ENCODE measurements at places on chromosomes 2 and 18.

- no peak for DNase-seq
These were observed 396.8 kb downstream of the NCKAP5 start for GRCh38 chr2:133171393-133172004.

DNA sequence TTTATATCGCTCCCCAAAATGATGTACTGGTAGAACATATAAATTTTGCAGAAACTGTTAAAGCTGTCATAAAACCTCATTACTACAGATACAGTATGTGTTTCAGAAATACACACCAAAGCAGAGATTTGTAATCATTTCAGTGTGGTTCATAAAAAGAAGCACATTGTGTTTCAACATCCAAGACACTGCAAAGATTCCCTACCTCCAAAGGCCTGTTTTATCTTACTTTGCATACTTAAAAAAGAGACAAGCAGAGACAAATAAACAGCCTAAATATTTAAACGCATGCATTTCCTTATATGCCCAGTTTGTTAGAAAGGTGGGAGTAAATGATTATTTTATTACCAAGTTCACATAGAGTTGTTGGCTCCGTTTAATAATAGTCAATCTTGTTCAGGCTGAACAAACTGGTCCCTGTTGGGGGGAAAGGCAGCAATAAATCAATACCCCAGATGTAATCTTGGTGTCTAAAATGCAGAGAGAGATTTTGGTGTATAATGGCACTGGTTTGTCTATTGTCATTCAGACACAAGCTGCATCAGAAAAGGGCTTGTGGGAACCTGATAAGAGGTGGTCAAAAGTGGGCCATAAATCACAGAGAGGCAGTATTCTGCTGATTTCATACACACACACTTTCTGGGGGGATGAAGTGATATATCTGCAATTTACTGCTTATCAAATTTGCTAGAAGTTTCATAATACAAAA, 321.4 kb upstream of the ETAA1 start:
- DNase-seq, result no peak

- no peak for DNase-seq
These were observed 13.4 kb upstream of the DYNC1I2 start for GRCh38 chr2:171673905-171674304.

- DNase-seq, result no peak
These were observed 122.6 kb downstream of the PLB1 start for GRCh38 chr2:28618221-28619141.

DNA sequence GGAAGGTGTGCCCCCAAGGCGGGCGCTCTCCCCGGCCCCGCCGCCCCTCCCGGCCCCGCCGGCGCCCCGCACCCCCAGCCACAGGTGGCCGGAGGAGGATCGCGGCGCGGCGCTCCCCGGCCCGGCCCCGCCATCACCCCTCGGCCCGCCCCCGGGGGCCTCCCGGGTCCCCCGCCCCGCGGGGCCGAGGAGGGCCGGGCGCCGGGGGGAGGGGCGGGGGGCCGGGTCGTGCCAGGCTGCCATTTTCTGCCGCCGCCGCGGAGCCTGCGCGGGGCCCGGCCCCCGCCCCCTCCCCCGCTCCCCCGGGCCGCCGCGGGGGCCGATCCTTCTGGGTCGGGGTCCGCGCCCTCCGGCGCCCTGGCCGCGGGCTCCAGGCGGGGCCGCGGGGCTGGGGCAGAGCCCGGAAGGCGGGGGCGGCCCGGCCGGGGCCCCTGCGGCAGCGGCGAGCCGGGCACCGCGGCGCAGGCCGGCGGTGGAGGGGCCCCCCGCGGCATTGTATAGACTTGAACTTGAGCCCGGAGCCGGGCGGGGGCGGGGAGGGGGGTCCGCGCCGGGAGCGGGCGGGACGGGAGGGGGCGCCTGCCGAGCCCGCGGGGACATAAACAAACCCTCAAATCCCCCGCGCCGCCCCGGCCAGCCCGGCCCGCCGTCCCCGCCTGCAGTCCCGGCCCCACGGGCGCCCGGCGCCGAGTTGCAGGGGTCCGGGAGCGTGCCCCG, 556 bp downstream of the DNMT3A start:
- no peak for DNase-seq

DNA sequence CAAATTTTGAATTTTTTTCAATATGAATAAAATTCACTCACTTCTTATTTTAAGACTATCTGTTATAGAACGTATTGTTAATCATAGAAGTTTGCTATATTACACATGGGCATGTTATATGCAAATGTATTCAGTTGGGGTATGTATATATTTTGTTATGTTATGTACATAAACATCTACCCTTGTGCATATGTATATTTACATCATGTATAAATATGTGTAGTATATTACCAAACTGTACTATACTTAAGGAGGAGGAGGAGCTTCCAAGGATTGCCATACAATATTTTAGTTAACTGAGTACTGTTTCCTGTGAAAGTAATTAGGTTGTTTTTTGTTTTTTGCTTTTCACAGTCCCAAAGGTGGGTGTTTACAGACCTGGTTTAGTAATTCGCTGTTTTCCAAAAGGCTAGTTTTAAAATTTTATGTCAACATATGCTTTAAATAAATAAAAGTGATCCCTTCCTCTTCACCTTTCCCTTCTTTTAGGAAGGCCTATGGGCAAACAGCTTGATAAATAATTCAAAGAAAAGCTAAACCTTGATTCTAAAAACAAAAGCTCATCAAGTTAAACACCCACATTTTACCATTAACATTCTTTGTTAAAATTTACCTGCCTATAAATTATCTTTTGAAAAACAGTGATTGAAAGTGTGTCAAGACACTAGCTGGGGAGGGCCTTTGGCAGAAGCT, 12.9 kb upstream of the POU3F3 start:
- DNase-seq, result no peak

GRCh38 chr18:78754311-78755043, 225.1 kb upstream of the SALL3 start:
- no peak for DNase-seq

DNA sequence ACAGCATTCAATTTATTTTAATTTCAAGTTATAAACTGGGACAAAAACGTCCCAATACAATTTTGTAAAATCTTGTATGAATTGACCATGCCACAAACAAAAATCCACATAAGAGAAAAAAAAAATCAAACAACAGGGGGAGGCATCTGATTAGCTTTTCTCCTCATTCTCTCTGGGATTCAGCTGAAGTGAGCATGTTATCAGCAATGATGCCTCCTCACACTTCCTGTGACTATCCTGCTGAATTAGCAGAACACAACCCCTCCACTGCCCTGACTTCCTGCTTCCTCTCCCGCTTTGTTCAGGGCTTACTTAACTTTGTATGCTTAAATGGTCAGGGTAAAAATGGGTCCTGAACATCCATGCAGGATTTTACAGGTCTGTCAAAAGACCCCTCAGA, 132.2 kb upstream of the ITGB6 start:
- no peak for DNase-seq

GRCh38 chr2:120729406-120730399, 6.0 kb upstream of the GLI2 start:
- no peak for DNase-seq

DNA sequence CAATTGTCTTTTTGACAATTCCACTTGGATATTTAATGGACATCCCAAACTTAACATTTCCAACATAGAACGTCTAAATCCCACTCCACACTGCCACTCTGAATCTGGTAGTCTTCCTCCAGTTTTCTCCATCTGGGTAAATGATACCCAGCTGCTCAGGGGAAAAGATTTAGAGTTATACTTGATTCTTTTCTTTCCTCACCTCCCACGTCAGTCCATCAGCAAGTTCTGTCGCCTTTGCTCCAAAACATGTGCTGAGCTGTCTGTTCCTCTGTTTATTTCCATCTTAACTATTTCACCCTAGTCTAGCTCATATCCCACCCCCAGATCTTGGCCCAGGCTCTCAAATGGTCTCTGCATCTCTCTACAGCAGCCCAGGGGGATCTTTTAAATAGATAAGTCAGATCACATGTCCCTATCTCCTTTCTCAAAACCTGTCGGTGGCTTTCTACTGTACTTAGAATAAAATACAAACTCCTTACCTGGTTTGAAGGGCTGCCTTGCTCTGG, 43.4 kb upstream of the GMCL1 start:
- DNase-seq, result no peak

DNA sequence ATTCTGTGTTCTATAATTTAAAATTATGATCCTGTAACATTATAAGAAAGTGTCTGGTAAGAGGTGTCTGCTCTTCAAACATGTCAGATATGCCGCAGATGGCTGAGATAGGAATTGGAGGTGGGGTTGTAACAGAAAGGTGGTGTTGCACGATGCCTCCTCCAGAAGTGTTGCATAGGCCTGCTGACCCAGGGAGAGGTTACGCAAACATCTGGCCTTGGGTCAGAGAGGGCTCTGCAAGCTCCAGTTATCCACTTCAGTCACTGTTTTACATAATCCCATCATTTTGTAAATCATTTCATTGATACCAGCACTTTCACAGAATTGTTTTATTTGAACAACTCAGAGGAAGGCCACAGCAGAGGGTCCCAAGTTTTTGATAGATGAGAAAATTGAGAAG, 256.5 kb downstream of the OSR1 start:
- no peak for DNase-seq

GRCh38 chr2:121748202-121748601, 7.2 kb upstream of the TSN start:
- no peak for DNase-seq
